ENCODE measurements at places on chromosomes 2 and 18.
A peak's percentile ranks its signal among the peaks of the same experiment; 100 is the strongest.

DNA sequence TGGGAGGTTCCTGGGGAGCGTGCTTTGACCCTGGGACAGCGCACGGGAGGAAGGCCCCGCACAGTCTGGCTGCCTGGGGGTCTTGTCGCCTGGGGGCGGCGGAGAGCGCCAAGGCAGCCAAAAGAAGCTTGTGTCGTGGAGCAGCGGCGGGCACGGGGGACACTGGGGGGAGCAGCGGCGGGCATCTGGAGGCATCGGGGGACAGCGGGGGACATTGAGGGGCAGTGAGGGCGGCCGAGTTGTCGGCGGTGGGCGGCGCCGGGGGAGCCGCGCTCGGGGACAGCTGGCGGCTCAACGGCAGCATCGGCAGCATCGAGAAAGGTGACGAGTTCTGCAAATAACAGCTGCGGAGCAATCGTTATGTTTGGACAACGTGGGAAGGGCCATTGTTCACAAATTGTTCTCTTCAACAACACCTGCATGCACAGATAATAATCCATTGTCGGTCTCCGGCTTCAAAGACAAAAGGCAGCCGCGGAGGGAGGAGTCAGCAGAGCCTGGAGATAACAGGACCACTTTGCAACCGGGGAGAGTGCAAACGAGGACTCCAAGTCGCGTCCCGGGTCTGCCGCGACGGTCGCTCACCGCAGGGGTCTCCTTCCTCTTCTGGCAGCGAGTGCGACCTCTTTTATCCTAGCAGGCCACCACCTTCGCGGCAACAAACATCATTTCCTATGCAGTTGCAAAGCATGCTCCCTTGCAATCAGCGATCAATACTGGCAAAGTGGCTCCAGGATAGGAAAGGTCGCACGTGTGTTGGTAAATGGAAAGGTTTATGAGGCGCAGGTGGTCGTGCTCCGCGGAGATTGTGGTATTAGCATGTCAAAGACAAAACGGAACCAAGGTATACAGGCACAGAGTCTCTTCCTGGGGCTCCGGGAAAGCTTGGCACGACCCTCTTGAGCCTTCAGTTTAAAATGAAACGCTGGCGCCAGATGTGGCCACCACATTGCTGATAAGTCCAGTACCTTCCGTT, 132.3 kb upstream of the DLX2 start:
- DNase-seq = no peak

GRCh38 chr2:68415521-68415920, 50.4 kb downstream of the PLEK start:
- no peak for DNase-seq

- no peak for DNase-seq
Observed at GRCh38 chr2:70460333-70460732, 93.3 kb downstream of the TGFA start.

DNA sequence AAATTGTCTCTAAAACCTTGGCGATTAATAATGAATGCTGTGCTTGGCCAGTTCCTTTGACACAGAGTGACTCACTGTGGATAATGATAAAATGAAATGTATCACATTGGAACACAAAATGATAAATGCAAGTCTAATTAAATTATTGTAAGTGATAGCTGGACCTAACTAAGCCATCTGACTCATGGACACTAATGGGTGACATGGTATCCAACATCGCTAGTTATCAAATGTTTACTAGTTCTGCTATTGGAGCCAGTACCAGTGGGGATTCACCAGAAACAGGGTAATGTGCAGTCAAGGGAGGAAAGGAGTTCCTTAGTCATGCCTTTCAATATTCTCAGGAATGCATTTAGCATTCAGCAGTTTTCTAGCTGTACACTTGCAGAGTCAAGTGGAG, 736.3 kb upstream of the ACVR2A start:
- no peak for DNase-seq

DNA sequence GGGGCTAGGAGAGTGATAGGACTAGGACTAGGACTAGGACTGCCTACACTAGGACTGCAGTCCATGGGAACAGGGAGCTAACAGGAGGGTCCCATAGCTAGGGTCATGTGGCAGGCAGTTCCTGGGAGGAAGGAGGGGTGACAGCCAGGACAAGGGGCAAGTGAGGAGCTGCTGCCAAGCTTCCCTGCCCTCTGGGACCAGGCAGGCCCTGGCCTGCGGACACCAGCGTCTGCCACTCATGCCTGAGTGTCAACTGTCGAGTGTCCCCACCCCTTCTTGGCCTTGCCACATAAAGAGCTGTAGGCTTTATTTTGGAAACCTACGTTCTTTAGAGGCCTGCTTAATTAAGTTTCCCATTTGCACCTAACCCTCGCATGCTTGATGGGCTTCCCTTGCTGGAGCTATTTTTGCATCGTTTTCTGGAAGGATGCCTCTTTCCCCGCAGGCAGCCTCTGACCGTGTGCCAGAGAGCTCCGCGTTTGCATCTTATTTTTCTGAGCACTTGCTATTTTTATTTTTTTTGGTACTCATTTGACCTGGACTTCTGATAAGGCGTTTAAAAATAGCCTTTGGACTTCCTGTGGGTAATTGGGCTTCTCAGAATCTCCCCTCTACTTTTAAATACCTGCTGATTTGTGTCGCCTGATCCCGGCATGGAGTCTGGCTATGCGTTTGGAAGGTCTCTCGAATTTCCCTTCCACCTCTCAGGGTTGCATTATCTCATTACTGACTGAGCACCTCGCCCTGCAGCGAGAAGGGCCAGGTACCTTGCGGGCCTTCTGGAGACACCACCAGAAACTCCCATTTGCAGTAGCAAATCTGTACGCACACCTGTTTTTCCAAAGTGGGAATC, 66.4 kb downstream of the SH3RF3 start:
- DNase-seq = no peak

GRCh38 chr18:77981874-77982273, 732.2 kb downstream of the GALR1 start:
- no peak for DNase-seq

GRCh38 chr2:240579771-240580614, 6.5 kb upstream of the CAPN10 start:
- peak; percentile 57 for DNase-seq

DNA sequence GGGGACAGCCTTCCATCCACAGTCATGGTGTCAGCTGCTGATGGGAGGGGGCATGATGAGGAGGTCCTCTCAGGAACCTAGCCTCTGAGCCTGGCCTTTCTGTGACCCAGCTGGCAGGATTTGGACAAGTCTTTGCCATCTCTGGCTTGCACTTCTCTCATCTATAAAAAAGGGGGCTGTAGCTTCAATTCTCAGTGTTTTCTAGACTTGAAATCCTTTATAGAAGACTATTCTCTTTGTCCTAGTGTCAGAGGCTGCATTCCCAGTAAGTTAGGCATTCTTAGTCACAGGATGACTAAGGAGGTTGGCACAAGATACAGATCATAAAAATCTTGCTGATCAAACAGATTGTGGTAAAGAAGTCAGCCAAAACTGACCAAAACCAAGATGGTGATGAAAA, 958.5 kb downstream of the CNTNAP5 start:
- no peak for DNase-seq

Data from activated CD8-positive, alpha-beta memory T cell treated with anti-CD3 and anti-CD28 coated beads for 1 hour (primary cell).